ENCODE measurements at places on chromosomes 2 and 18.

- no peak for DNase-seq
Measured at GRCh38 chr2:74201196-74201595, 2.8 kb downstream of the MTHFD2 start.

- DNase-seq = no peak
Measured at GRCh38 chr18:31146809-31147208, 15.8 kb downstream of the DSC1 start.

- no peak for DNase-seq
Measured at GRCh38 chr2:226963528-226963927, 127.7 kb downstream of the RHBDD1 start.

- peak; percentile 22 for DNase-seq
Measured at GRCh38 chr2:72140621-72140960, 7.1 kb downstream of the CYP26B1 start.

- no peak for DNase-seq
Measured at GRCh38 chr2:176677746-176678265, 408.6 kb downstream of the MTX2 start.

GRCh38 chr2:8794923-8795825, 42.2 kb downstream of the KIDINS220 start:
- DNase-seq = no peak

DNA sequence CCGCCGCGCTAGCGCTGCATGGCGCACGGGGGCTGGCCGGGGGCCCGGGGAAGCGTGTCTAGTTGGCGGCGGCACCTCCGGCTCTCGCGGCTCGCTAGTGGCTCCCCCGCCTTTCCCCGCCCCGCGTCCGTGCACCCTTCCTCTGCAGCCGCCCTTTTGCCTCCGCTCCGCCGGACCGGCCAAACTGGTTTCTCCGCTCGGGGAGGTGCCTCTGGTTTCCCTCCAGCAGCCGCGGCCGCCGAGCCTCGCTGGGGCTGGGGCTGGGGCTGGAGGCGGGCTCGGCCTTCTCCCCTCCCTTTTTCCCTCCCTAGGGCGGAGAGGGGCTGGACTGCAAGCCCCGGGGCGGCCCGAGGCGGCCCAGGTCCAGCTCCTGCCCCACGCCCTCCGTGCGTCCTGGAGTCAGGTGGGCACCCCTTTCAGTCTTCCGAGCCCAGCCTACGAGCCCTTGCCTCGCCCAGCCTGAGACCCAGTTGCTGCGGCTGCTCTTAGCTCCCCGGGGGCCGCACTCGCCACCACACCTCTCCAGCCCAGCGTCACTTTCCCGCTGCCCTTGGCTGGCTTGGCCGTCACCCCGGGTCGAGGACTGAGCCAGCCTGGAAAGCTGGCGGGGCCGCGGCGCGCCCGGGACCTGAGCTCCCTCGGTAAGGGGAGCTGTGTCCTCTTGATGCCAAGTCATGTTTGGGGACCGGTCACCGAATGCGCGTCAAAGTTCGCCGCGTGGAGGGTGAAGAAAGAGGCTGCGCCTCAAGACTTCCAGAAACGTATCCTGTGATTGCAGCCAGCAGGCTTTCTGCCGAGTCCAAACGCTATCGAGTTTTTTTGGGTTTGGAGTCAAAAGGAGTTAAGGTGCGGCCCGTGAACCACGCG, at the start of gene ATP8B1:
ATP8B1 (minus strand) TSS at position 213 of the 867 bp plus-strand sequence. CDS start 71,508 bp downstream, outside the sequence.
- DNase-seq = peak; percentile 73

GRCh38 chr2:135986507-135986906, 1.1 kb upstream of the DARS1 start:
- DNase-seq = no peak

DNA sequence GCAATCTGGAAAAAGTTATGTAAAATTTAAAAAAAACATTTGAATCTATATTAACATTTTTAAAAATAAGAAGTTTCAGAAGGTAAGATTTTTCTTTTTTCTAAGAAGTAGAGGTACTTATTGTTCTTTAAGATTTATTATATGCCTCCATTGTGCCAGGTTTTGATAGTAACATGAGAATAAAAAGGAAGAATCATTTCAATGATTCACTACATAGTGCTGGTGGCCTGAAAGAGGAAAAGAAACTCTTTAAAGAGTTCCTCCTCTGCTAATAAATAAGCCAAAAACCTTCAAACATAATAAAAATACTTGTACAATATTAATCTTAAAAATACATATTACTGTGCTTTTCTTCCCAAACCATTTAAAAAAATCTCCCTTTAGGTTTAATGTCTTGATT, 69.0 kb downstream of the ANKRD44 start:
- DNase-seq = no peak

DNA sequence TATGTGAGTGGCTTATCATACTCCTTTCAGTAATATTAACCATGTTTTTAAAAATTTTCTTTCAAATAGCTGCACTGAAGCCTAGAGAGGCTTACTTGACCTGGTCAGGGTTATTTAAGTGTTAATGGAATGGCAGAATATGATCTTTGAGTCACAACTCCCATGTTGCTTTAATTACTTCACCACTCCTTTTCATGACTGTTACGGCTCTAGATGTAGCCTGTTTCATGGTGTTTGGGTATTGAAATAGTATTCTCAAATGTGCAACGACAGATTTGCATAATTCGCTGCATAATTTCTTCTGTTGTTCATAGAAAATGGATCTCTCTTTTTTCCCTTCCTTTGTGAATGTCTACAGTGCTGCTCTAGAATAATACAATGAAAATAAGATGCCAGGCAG, 51.6 kb upstream of the PLA2R1 start:
- DNase-seq = no peak

DNA sequence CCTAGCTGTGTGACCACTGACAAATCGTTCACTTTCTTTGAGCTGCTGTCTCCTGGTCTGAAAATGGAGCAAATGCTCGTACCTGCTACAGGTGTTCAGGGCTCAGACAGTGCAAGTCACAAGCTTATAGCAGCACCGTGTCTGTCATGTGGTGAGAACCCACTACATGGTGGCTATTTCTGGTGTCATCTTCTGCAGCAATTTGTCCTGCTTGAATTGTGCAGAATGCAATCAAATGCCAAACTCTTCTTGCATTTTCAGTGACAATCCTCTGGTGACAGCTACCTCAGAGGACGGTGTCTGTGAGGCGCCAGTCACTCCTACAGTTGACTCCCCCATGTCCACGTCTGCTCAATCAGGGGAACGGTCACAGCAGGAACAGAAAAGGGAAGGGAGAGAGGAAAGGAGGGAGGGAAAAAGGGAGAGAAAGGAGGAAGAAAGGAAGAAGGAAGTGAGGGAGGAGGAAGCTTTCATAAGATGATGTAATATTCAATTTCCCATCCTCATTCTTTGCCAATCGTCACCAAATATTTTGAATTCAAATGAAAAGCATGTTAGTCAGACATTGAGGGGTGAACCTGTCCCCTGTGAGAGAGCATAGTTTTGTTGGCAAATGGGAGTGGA, 122.2 kb downstream of the BCL2 start:
- DNase-seq = no peak

DNA sequence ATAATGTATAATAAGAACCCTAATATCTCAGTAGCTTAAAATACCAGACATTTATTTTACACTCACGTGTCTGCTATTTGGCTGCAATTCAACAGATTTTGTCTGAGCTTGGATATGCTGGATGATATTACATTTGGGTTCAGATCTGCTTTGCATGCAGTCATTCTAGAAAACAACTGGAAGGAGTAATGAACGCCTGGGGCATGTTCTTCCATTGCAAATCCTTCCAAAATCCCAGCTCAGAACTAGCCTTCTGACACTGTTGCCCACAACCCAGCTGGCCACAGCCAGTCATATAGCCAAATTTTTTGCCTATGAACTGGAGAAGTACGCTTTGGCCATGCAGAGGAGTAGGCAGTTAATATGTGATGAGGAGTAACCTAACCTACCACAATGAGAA, 597.8 kb upstream of the VRK2 start:
- no peak for DNase-seq

DNA sequence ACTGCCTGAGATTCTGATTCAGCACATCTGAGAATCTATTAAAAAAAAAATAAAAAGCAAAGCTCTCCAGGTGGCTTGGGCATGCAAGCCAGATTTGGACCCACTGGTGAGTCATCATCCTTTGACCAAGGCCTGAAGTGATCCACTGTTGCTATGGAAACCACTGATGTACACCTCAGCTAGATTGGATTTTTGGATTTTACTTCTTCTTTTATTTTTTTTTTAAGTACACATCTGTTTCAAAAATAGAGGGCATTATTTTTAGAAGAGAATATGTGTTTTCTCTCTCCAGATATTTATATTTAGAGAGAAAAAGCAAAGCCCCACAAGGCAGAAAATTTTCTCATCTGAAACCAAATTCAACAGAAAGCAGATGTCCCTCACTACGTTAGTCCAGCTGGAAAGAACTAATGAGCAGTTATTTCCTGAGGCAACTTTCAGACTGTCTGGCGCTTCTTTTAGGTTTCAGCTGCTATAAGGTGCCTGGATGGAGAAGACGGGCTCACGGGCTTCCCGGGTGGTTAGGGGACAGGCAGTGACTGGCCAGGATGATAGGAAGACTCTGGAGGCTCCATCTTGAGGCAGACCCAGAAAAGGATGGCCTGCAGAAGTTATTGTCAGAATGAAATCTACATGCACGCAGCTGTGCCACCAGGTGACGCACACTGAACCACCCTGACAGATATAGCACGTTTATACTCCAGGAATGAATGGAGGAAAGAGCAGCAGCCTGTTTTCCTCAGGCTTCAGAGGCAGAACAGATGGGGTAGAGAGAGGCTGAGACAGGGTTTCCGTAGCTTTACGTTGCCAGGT, 50.5 kb downstream of the MRPL35 start:
- DNase-seq = peak; percentile 71

- peak; percentile 55 for DNase-seq
Measured at GRCh38 chr18:3703732-3704176, 253.8 kb downstream of the TGIF1 start.

- DNase-seq = no peak
Measured at GRCh38 chr18:58323866-58324762, 280.1 kb downstream of the NEDD4L start.

DNA sequence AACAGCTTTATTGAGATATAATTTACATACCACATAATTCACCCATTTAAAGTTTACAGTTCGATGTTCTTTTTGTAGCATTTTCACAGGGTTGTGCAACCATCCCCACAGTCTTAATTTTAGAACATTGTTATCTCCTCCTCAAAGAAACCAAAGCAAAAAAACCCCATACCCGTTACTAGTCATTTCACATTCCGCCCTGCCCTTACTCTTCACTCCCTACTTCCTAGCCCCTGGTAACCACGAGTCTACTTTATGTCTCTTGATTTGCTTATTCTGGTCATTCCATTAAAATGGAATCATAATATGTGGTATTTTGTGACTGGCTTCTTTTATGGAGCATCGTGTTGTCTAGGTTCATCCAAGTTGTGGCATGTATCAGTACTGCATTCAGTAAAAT, 137.7 kb downstream of the TANC1 start:
- DNase-seq = no peak

- DNase-seq = no peak
Measured at GRCh38 chr2:83063511-83063910, 1395.6 kb downstream of the SUCLG1 start.

DNA sequence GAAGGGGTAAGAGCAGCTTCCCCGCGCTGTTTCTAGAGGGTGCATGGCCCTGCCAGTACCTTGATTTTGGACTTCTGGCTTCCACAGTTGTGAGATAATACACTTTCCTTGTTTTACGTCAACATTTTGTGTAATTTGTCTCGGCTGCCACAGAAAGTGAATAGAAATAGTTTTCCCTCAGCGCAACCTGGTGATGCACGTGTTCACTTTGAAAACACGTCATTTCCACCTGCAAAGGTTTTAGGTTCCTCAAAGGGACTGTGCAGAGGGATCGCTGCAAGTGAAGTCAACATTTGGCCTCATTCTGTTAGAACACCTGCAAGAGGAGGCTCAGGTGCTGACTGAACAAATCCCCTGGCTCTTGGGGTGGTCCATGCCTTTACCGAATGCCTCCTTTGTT, 71.7 kb downstream of the LONRF2 start:
- DNase-seq = no peak

DNA sequence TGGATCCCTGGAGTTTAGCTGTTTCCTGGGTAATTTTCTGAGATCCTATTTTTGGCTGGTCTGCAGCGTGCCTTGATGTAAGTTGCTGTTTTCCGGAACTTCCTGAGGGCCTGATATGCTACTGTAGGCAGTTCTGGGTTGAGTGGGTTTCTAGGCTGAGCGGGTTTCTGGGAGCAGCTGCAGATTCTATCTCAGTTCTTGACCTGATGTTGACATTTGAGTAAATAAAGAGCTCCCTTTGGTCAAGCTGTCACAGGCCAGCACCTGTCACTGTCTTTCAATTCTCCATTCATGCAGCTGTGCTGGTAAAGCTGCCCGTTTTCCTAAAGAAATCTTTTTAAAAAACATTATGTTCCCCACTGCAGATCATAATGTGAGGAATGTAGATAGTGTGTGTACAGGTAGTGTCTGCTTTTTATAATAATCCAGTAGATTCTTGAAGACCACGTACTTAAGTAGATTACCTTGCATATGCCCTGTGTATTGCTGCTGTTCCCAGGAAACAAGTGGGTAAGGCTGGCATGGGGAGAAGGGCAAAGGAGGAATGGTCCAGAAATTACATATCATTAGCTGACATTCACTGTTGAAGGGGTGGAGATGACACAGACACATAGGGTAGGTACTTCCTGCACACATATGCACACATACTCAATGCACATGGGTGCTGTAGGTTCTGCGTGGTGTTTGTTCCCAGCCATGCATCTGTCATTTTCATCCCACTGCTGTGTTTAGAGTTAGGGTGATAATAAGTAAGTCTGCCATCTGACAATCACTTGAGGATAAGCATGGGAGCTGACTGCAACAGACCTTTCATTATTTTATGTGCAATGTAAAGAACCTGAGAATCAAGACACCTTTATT, 25.9 kb downstream of the CD28 start:
- DNase-seq = peak; percentile 68
